ENCODE measurements at places on chromosomes 1 and 21.

DNA sequence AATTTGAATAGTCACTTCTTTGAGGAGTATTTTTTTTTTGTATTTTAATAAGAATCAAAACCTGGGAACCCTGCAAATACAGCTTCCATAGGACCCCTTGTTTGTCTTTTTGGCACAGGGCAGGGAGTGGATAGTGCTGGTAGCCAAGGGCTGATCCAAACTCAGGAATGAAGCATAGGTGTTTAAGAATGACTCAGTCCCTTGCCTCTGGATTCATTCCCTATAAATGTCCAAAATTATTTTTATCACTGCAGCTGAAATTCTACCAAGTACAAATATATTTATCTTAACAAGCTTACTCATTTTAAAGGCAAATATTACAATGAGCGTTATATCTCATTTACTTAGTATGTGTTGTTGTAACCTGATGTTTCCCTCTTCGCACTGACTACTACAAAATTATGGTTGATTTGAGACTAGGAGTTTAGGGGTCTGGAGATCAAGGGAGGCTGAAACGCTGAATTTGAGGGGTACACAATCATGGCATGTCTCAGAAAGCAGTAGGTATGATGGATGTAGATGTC lies 278.6 kb upstream of the LYPLAL1 start:
- DNase-seq = no peak

DNA sequence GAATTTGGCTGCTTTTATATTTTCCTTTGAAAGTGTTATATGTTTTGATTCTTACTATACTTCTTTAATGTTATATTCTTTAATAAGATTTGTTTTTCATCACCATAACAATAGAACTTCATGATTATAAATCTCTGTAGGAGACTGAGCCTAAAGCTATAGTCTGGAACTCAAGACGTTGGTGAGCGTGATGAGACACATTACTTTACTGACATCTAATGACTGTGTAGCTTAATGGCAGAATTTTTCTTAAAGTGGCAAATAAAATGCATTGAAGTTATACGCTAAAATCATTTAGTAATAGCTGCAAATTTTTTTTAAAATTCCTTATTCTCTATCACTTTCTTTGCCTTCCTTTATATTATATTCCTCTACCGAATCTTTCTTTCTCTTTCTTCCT lies 56.1 kb upstream of the HAO2 start:
- DNase-seq = no peak

DNA sequence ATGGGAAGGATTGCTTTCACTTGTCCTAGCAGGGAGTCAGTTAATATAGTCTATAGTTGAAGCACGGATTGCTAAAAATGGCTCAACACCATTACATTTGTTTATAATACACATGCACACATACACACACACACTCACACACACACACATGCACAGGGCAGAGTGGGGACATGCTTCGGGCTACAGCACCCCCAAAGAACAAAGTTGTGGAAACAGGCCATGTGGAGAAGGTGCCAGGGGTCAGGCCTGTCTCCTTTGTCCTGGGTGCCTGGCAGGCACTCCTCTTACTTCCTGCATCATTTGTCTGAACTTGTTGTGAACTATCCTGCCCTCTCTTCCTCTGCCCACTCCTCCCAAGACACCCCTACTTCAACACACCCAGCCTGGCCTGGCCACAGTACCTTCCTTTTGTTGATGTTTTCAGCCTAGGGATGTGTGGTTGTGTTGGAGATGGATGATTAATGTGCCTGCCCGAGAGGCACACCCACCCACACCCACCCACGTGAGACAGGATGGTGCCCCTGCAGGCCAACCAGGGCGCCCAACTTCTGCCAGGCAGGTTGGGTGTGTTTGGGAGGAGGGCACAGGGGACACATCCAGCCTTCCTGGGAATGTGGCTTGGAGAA lies 17.5 kb downstream of the RASSF5 start:
- no peak for DNase-seq

DNA sequence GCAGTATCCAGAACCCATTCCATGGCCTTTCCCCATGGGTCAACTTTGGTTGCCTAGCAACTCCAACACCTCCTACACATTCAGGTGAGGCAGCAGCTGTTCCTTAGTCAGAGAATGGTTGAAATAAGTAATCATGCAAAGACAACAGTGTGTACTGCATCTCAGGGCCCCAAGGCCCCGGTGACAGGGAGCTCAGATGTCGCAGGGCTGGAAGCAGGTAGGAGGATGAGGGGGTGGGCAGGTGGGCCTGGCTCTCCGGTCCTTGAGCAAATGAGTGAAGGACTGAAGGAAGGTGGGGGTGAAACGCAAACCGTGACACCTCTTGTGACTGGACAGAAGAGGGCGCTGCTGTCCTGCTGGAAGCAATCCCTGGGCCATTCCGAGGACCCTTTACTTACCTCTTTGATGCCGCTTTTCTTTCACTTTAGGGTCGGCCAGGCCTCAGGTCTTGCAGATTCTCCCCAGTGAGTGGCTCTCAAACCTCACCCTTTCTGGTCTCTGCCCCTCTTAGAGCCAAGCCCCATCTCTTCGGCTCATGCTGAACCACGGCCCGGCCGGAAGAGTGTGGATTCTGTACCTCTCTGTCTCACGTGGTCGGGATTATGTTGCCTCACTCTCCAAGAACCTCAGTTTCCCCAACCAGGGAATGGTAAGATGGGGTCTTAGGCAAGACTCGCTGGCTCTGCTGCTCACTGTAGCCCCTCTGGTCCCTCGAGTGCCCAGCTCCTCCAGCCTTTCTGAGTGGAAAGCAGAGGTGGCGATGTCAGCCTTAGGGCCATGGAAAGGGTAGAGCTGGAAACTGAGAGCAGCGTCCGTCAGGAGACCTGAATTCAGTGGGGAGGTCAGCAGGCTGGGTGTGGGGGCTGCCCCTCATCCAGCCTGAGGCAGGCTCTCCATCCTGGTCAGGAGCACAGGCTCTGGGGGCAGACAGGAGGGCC lies 5.6 kb upstream of the KCNA10 start:
- DNase-seq = no peak

GRCh38 chr1:160103658-160104408 lies 5.4 kb upstream of the IGSF8 start:
- no peak for DNase-seq

GRCh38 chr1:205630241-205630640 lies 1.6 kb downstream of the ELK4 start:
- no peak for DNase-seq
